ENCODE measurements at places on chromosomes 7 and 10. TPM values are rescaled to one million over a fixed set of nuclear protein-coding genes. Genes with fewer than 3 reads are reported as not detected.

DNA sequence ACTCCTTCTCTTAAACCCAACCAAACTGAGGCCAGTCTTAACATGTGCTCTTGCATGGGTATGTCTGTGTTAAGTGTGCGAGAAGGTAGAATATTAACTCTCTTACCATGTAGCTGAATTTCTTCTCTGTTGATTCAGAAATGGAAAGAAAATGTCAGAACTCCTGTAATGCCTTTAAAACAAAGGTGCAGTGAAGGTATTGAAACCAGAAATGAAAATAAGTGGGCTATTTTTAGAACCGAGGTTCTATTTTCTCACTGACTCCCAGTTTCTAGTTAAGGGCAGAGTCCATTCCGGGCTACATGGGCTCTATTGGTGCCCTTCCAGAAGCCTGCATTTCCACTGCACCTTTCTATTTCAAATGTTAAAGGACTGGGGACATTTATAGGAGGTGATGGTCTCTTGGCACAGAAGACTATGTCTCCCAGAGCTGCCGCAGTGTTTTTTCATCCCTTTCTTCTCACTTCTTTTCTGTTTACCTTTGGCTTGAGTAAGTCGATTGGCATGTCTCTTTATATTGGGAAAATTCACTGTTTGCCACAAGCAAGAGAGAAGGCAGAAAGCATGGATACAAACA is 174.9 kb downstream of the LRMDA start:
- no peak for DNase-seq

- no peak for DNase-seq
Measured at GRCh38 chr10:115024371-115024770, 68.8 kb upstream of the ATRNL1 start.

The SORBS1 gene
- 112 TPM for total RNA-seq

- DNase-seq: no peak
Measured at GRCh38 chr10:35463105-35463867, 127.0 kb downstream of the CCNY start.

The HDAC9 gene
- total RNA-seq: 136 TPM

DNA sequence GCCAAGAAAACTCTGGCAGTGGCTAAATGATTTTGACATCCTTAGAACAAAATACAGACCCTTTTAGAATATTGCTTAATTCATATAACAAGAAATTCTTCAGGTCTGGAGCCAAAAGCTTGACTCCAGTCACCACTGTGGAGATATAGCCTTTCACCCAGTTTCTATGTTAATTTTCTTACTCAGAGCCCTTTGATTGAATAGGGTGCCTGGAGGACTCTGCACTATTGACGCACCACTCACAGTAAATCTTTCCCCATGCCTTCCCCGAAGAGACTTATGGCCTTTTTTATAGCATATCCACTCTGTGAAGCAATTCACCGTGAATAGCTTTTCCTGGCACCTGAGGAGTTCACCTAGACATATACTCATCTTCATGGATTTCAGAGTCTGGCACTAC is 613.8 kb downstream of the ZWINT start:
- no peak for DNase-seq

Data from myocyte (in vitro differentiated cells).